ENCODE measurements at places on chromosomes 3 and 15.

DNA sequence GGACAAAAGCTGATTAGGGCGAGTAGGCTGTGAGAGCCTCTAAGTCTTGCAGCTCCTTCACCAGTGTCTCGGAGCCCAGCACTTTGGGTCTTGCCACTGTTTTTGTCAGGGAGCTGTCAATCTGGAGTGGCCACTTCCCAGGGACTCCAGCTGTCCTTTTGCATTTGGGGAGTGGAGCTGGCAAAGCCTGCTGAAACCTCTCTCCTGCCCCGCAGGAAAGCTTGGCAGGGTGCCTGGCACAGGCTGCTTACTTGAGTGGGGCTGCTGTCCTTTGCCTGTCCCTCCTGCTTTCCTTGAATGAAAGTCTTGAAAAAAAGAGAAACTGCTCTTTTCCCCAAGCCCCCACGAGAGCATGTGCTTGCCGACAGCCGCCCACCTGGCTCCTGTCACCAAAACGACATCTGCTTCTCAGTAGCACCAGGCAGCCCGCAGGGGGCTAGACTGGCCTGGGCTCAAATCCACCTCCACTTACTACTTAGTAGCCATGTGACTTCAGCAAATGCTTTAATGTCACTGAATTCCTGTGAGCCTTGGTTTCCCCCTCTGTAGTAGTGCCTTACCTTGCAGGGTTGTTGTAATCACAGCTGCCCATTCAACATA is 13.7 kb downstream of the USP13 start:
- no peak for DNase-seq

- DNase-seq, result no peak
Observed at GRCh38 chr3:100634493-100635272, 25.3 kb downstream of the ADGRG7 start.

GRCh38 chr3:195012100-195012499 is 258.9 kb downstream of the XXYLT1 start:
- DNase-seq, result no peak

DNA sequence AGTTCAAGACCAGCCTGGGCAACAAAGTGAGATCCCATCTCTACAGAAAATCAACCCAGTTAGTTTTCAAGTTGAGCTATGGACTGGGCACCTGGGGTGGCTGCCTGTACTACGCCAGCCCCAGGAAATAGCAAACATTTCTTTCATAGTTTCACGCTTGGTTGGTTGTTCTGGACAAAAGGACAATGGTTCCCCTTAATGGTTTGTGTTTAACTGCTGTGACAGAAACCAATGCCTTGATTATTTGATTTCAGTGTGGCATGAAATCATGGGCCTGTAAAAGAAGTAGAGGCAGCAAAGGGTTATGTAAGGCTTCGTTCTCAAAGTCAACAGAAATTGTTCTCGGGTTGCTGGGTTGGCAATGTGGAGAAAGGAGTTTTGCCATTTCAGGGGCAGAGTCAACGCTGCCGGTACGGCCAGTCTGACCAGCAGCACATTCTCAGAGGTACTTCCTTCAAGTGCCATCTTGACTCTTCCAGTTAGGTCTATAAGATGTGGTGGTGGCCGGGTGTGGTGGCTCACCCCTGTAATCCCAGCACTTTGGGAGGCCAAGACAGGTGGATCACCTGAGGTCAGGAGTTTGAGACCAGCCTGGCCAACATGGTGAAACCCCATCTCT is 12.7 kb downstream of the LCMT2 start:
- DNase-seq, result peak; percentile 34
